Stimulated activated CD4-positive, alpha-beta T cell treated with anti-CD3 and anti-CD28 coated beads, Interleukin-1b, Interleukin-23, amount 100 ng/mL, for 48 hours (primary cell): ENCODE measurements at places on chromosomes 7 and 10.

DNA sequence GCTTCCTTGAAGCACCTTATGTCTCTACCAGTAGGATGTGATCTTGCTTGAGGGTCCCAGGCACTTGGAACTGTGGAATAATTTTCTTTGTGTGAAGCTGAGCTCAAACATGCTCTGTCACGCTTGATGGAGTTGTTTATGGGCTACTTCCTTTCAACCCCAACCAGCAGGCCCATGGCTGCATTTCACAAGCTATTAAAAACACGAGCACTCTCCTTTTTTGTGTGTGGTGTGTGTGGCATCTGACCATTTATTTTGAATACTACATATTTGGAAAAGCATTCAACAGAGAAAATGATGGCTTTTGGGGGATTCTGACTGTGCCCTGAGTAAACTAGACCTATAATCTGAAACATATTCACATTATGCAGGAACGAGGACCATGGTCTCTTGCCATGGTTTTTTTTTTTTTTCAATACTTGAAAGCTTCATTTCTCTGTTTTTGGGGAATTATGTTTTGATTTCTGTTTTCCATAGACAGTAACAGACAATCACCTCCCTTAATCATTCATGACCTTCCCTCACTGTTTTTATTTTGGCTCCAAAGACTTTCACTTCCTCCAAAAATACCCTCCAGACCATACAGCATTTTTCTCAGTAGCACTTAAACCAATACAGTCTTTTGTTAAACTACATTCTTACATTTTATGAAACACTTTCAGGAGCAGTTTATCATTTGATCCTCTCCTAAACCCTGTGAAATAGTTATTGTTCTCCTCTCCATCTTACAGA is 233.6 kb upstream of the BMPER start:
- DNase-seq = no peak

GRCh38 chr10:72611783-72612182 is 14.1 kb downstream of the MICU1 start:
- DNase-seq = no peak

DNA sequence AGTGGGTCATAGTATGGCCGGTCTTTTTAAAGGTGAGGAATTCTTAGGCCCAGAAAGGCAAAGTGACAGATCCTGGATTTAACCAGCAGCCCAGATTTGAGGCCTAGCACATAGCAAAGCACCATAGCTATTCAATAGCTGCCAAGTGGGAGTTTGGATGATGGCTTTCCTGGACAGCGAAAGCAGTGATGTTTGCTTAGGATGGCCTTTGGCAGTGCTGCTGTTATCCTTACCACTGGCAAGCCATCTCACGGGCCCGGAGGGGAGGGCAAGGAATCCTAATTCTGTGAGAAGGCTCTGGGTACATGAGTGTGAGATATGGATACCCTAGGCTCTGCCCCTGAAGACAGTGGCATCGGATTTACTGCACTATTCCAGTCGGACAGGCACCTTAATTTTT is 50.4 kb downstream of the TCF7L2 start:
- DNase-seq = no peak

DNA sequence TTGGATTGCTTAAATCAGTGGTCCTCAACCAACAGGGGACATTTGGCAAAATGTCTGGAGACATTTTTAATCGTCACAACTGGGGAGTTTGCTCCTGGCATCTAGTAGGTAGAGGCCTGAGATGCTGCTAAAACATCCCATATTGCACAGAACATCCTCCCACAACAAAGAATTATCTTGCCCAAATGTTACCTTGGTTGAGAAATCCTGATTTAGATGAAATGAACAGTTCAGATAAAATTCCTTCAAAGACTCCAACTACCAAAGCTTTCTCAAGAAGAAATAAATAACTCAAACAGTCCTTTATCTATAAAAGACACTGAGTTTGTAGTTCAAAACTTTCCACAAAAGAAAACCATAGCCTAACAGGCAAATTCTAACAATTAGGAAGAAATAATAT is 160.9 kb downstream of the SNX13 start:
- DNase-seq = no peak

- peak; percentile 33 for DNase-seq
Measured at GRCh38 chr10:74081192-74081803, 69.3 kb downstream of the AP3M1 start.

GRCh38 chr7:142855114-142855743 is 353 bp downstream of the EPHB6 start:
- DNase-seq = no peak

DNA sequence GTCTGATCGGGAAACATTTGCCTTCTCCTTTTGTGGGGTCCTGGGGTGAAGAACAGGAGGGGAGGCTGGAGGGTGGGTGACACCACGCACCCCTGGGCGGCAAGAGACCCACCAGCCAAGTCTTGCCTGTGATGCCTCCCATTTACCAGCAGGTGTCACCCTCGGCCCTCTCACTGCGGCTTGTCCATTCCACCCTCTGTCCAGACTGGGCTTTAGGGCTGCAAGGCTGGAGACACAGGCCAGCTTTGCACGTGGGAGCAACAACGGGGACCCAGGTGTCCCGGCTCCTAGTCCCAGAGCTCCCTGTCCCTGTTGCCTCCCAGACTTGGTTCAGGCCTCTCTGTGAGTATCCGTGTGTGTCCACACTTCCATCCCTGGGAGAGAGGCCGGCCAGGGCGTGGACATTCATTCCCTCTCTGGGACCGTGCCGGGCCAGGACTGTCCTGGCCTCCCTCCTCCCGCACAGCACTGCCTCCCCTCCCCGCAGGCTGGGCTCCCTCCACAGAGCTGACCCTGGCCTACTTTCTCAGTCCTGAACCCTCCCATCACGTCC is 36.2 kb upstream of the GTF2IRD1 start:
- DNase-seq = peak; percentile 40

- no peak for DNase-seq
Measured at GRCh38 chr7:94562525-94562924, 52.9 kb downstream of the CASD1 start.

DNA sequence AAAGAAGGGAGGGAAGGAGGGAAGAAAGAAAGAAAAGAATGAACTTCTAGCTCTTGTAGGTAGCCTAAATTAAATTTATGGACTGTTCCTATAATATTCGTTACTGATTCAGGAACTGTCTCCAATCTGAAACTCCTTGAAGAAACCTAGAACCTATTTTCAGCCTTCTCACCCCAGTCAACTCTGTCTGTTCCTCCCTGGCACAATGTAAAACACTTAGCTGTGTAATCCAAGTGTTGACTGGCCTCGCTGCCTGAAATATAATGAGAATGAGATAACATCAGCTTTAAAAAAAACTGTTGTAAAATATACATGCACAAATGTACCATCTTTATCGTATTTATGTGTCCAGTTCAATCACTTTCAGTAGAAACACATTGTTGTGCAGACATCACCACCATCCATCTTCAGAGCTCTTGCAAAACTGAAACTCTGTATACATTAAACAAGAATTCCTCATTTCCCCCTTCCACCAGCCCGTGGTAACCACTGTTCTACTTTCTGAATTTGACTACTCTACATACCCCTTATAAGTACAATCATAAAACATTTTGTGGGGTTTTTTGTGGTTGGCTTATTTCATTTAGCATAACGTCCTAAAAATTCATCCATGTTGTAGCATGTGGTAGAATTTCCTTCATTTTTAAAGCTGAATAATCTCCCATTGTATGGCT is 6.3 kb upstream of the C7orf33 start:
- DNase-seq = peak; percentile 19

- DNase-seq = no peak
Measured at GRCh38 chr7:28328146-28328545, 84.2 kb upstream of the CREB5 start.
